ENCODE measurements at places on chromosomes 2 and 18.

DNA sequence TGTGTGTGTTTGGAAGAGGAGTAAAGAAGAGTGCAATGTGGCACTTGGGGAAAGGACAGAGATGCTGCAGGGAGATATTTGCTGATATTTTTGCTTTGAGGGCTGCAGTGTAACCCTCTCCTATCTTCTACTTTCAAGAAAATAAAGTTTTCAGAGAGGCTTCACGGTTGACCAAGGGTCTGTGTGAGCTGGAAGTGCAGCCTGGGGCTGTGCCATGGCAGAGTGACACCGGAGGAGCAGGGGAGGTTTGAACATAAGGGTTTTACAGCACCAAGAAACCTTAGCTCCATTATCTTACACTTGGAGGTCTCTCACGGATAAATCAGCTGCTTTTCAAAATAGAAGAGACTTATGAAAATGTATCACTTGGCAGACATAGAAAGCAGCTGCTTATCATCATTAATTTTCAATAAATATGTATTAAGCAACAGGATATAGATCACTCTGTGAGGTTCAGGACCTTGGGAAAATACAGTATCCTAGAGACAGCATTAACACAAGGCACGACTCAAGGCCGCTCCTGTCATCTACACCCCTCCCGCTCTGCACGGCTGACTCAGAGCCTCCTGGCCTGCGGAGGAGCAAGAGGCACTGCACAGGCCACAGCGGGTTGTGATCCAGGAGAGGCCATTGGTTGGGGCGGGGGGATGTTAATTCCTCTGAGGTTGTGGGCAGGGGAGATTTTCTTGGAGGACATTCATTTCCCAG lies 127.8 kb downstream of the COPS8 start:
- peak; percentile 92 for DNase-seq

GRCh38 chr18:46152436-46152807 lies 48.2 kb downstream of the HAUS1 start:
- DNase-seq: peak; percentile 75

DNA sequence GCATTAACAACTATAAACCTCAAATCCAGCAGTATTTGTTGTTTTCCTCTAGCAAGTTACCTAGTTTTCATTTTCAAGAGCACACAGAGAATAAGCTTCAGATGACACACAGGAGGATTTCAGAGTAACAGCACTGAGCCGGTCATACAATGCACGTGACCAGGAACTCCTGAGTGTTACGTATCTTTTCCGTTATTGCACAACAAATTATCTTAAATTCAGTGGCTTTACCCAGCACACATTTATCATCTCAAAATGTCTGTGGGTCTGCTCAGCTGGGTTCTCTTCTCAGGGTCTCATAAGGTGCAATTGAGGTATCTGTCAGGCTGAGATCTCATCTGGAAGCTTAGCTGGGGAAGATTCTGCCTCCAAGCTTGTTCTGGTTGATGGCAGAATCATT lies 379.5 kb upstream of the KLHL29 start:
- no peak for DNase-seq

DNA sequence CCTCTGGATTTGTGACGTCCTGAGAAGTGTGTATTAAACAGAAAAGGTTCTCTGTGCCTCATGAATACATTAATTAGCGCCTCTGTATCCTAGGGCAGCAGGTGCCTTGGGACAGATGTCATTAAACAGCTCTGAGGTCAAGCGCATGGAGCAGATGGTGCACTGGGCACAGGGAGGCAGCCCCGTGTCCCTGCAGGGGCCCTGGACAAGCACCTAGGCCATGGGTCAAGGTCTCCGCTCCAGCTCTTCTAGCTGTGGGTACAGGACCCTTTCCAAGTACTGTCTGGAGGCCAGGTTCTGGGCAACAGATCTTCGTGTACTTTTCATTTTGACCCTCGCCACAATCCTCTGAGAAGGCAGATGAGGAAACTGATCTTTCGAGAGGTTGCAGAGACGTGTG lies 126.4 kb downstream of the KCTD1 start:
- DNase-seq: no peak

DNA sequence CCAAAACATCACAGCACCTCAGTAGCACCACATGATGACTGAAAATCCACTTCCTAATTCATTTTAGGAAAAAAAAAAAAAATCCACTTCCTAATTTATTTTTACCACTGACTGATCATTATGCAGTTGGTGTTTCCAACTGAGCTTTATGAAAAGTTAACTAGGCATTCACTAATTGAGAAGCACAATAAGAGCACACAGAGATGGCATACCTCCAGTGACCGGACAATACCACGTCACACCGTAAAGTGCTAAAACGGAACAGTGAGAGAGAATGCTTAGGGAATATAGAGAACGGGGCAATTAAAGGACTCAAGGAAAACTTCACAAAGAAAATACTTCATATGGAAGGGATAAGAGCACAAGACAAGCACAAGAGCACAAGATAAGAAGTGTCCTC lies 212.5 kb downstream of the NBAS start:
- no peak for DNase-seq

DNA sequence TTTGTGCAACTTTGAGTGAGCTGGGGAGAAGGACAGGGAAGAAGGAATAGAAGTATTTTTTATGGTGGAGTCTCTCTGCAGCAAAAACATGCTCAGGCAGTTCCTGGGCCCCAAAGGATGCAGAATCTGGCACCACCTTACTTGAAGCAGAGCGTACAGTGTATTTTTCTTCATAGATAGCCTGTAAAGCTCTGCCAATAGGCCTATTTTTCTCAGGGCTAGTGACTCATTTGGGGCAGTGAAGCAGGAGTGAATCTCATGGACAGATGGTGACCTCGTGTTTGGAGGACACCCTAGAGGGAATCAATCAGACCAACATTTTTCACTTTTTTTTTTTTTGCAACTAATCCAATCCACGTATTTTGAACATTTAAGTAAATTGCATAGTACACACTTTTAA lies 268.1 kb upstream of the CXCR4 start:
- DNase-seq: no peak

DNA sequence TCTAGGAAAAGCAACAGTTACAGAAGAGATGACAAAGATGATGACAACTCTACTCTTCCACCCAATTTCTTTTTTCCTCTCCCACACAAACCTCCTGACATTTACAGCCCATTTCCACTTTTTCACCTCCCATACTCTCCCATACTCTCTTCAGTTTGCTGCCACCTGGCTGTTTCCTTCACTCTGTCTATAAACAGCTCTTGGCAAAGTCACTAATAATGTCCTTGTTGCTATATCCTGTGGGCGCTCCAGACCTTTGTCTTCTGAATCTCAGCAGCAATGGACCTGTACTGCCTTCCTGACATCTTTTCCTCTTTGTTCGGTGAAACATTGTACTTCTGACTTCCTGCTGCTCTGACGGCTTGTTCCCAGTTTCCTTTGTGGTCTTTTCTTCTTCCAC lies 60.7 kb upstream of the CAVIN2 start:
- DNase-seq: no peak

All from foreskin fibroblast (primary cell).